ENCODE measurements at places on chromosomes 1 and 21. TPM values are rescaled to one million over a fixed set of nuclear protein-coding genes. Genes with fewer than 3 reads are reported as not detected.

DNA sequence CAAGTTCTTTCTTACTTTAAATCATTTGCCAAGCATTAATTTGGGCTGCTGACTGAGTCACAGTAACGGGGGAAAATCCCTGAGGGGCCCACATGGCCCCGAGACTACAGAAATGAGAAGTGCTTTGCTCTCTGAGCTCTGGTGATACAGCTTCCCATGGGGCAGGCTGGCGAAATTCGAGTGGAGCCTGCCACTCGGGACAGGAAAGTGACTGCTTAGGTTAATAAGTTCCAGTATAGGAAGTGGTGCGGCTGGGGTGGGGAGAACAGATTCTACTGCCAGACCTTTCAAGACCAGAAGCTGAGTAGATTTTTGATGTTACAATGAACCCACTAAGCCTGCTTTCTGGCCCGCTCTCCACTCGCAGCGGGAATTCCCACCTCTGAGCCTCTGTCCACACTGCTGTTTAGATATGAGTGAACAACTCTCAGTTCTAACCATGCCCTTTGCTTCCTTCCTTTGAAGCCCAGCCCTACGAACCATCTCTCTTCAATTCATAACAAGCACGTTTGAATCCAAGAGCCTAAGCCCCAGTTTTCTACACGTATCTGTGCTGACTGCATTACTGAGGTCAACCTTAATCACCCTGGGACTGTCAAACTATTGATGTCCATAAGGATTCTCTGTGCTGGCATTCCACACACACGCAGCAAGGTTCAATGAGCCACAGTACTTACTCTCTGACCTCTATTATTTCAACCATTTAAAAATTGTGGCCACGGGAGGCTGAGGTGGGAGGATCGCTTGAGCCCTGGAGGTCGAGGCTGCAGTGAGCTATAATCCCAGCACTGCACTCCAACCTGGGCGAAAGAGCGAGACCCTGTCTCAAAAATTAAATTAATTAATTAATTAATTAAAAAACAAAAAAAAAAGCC is 9.6 kb downstream of the ZBTB17 start:
- DNase-seq, result no peak
- no peaks in the 10 kb centered on the region for H3K27me3 ChIP-seq
- H3K27ac ChIP-seq, result peak overlapping the region; percentile 73
- no peak overlapping the region for H3K4me3 ChIP-seq

DNA sequence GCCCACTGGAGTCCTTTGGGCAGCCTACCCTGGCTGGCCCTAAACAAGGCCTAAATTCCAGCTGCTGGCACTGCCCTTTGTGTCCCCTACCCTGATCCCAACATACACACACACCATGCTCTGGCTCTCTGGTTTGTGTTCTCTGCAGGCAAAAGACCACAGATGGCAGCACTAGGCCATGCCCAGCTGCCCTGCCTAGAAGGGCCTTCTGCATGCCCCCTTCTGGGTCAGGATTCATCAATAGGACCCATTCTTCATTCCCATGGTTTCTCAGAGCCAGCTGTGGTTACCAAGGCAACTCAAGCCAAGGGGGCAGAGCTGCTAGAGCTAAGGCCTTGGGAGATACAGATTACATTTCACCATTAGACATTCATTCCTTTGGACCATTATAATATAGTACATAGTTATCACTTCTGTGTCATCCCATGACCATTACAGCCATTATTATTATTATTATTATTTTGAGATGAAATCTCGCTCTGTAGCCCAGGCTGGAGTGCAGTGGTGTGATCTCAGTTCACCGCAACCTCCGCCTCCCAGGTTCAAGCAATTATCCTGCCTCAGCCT is 17.5 kb downstream of the ASAP3 start:
- no peaks in the 10 kb centered on the region for H3K27me3 ChIP-seq
- H3K36me3 ChIP-seq, result no peaks in the 10 kb centered on the region
- H3K4me3 ChIP-seq, result no peak overlapping the region
- H3K4me1 ChIP-seq, result no peaks in the 10 kb centered on the region
- no peak overlapping the region for H3K27ac ChIP-seq
- DNase-seq, result no peak

- no peak overlapping the region for H3K27ac ChIP-seq
- DNase-seq, result no peak
- no peaks in the 10 kb centered on the region for H3K27me3 ChIP-seq
- no peak overlapping the region for H3K4me3 ChIP-seq
Measured at GRCh38 chr1:1402072-1402900, 3.2 kb upstream of the CCNL2 start.

GRCh38 chr1:185486346-185486745 is 169.3 kb upstream of the IVNS1ABP start:
- no peak for DNase-seq
- no peak overlapping the region for H3K4me3 ChIP-seq
- H3K27me3 ChIP-seq, result no peaks in the 10 kb centered on the region
- H3K27ac ChIP-seq, result no peak overlapping the region
- H3K4me1 ChIP-seq, result no peaks in the 10 kb centered on the region

DNA sequence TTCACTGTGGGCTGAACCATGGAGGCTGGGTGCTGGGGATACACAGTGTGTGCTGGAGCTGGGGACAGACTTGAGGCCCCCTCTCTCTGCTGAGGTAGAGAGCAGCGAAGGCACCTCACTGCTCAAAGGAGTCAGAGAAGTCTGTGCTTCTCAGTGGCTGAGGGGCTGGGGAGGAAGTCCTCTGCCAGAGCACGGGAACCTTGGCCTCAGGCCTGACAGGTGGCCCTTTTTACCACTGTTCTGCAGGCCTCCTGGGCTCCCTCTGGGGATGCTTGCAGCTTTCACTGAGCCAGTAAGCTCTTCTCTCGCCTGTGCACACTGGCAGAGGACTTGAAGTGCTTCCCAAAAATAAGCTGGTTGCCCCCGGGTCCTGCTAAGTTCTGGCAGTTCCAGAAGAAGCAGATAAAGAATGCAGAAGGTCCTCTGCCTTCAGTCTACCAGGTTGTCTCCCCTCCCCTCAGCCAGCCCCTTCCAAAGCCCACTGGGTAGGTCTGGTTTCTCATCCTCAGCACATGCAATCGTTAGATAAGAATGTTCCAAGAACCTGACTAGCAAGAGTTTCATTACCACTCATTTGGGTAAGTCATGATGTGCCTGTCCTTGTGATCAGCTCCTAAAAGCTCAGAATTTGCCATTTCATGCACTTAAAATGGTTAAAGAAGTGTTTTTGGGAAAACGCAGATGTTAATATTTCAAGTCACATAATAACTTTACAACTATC is 53.9 kb downstream of the TENT5C start:
- no peaks in the 10 kb centered on the region for H3K27me3 ChIP-seq
- H3K27ac ChIP-seq, result no peak overlapping the region
- H3K36me3 ChIP-seq, result no peaks in the 10 kb centered on the region

- DNase-seq, result no peak
- H3K27ac ChIP-seq, result no peak overlapping the region
- no peaks in the 10 kb centered on the region for H3K4me1 ChIP-seq
Measured at GRCh38 chr21:31801551-31802219, 69.8 kb upstream of the SCAF4 start.

GRCh38 chr1:208637181-208637580 is 393.0 kb upstream of the PLXNA2 start:
- no peaks in the 10 kb centered on the region for H3K36me3 ChIP-seq
- no peaks in the 10 kb centered on the region for H3K4me1 ChIP-seq
- DNase-seq, result no peak
- no peaks in the 10 kb centered on the region for H3K27me3 ChIP-seq
- H3K27ac ChIP-seq, result no peak overlapping the region

Gene EPHA8
- not detected for total RNA-seq

Gene ARTN
- 1.8 TPM for total RNA-seq

Gene PEAR1
- 15.1 TPM for total RNA-seq

Gene LAPTM5
- 70.1 TPM for total RNA-seq

Gene LCE1F
- not detected for total RNA-seq

Gene TRABD2B
- total RNA-seq, result 1.4 TPM

Gene MROH9
- total RNA-seq, result not detected

Gene SPATA1
- 0.33 TPM for total RNA-seq
